ENCODE measurements at places on chromosomes 5 and 9.

- DNase-seq, result no peak
Observed at GRCh38 chr9:72565535-72565934, 44.1 kb downstream of the TMC1 start.

- DNase-seq, result no peak
Observed at GRCh38 chr5:113581388-113581787, 67.9 kb downstream of the YTHDC2 start.

- DNase-seq, result no peak
Observed at GRCh38 chr5:168898247-168898911, 319.2 kb upstream of the PANK3 start.

DNA sequence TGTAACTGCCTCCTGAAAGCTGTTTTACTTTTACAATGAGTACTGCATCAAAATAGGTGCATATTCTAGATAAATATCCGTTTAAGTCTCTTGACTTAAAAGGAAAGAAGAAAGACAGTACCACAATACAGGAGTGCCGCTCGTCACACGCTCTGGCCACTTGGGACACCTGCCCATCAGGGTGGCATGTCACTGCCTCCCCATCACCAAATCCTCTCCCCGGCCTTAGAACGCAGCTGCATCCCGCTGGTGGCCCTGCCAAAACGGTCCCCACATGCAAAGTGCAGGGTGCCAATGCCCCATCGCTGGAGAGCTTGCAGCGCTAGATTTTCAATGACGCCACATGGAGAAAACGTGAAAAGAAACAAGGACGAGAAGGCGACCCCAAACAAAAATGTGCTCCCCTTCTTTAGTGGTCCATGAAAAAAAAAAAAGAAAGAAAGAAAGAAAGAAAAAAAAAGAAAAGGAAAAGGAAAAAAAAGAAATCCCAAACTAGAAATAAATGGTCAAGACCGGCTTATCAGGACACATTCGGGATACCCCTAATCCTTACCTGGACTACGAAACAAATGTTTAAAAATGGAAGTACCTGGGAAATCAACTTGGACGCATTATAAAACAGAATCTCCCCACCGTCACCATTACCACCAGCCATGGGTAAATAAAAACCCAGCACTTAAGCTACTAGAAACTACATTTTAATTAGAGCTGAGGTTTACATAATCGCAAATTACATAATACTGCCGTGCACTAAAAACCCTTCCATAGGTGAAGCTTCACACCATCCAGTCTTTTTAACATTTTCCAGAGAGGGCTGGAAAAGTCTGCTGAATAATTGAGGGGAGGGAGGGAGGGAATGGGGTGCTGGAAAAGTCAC is 1.0 kb downstream of the ANKH start:
- no peak for DNase-seq

- DNase-seq, result no peak
Observed at GRCh38 chr5:83729362-83729761, 8.7 kb upstream of the HAPLN1 start.

DNA sequence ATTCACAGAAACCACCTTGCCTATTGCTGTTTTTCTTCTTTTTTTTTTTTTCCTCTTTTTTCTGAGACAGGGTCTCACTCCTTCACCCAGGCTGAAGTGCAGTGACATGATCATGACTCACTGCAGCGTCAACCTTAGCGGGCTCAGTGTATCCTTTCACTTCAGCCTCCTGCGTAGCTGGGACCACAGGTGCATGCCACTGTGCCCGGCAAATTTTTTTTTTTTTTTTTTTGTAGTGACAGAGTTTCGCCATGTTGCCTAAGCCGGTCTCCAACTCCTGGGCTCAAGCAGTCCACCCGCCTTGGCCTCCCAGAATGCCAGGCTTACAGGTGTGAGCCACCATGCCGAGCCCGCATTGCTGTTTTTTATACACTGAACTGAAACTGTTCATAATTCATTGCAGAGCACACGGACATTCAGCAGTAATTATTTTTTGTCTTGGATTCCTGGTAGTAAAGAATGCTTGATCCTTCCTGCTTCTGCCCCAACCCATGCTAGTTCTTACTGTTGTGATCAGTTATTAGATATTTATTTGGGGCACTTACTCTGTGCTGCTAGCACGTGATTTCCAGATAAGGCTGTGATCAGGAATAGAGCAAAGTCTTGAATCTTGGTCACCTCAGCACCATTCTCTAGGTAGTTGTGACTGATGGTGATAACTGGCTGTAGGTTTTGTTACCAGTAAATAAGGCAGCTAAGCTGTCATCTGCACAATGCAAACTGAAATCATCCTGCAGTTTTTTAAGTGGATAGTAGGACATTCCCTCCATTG is 14.0 kb downstream of the MAP3K1 start:
- no peak for DNase-seq

Data from lower lobe of right lung (tissue), 2 donors.